ENCODE measurements at places on chromosomes 1 and 21.

GRCh38 chr1:86503406-86504136 lies 34.8 kb downstream of the CLCA1 start:
- no peak for DNase-seq

DNA sequence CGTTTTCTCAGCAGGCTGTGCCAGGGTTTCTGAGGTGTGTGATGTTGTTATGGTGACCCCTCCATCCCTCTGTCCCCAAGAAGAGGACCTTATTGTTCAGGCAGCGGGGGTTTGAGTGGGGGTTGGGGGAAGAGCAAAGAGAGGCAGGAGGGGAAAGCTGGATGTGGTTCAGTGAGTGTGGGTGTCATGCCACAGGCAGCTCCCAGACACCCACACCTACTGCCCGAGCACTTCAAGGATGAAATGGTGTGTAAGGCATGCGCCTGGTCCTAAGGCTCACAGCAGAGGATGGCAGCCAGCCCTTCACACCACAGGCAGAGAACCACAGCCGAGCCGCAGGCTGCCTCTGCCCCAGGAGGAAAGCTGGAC lies 49.9 kb upstream of the STUM start:
- no peak for DNase-seq

DNA sequence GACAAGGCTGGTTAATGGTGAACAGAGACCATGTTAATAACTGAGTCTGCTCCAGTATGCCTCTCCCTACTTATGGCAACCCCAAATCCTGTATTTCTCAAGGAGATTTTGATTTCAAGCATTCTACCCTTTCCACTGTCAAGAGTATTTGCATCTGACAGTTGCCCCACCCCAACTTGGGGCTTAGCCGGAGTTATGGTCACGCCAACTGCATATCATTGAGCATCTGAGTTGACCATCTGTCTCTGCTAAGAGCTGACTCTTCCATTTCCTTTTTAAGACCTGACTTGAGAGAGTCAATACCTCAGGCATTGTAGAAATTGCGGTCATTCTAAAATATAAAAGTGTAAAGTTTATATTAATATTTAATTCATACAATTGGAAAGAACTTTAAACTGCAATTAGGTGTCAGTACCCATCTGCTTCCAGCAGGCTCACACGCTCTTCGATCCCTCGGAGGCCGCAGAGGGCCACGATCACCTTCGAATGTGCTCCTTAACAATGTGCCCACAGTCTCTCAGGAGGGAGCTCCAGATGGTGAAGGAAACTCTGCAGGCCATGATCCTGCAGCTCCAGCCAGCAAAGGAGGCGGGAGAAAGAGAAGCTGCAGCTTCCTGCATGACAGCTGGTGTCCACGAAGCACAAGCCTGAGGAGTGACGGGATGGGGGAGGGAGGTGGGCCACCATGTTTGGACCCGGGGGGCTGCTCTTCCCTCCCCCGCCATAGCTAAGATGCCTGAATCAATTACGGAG lies 409.8 kb downstream of the DISC1 start:
- DNase-seq = no peak

DNA sequence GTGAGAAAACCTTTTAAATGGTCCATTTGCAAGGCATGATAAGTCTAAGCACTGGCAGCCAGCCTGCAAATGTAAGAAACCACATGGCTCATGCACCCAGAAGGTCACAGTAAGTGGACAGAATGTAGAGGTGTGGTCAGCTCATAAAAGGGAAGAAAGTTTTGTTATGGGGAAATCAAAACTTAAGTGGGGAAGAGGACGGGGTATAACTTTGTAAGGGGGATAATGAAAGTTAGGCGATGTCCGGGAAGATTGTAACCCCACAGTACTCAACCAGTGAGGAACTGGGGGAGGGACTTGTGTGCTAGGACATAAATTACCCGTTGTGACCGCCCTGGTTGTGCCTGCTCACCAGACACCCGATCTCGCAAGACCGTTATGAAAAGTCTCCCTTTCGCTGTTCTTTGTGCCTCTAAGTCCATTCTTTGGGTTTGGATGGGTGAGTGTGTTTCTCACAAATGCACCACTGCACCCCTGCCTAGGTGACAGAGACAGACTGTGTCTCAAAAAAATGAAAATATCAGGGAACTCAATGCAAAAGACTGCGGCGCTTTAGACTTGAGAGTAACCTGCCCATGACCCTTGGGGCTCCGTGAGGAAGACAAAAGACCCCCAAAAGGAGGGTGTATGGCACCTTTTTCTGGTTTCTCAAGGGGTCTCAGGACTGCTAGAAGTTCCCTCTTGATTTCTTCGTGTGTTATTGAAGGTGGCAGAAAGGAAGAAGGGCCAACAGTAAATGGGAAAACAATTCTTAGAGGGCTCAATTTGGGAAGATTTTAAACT lies 28.6 kb upstream of the ZNF496 start:
- DNase-seq = no peak

DNA sequence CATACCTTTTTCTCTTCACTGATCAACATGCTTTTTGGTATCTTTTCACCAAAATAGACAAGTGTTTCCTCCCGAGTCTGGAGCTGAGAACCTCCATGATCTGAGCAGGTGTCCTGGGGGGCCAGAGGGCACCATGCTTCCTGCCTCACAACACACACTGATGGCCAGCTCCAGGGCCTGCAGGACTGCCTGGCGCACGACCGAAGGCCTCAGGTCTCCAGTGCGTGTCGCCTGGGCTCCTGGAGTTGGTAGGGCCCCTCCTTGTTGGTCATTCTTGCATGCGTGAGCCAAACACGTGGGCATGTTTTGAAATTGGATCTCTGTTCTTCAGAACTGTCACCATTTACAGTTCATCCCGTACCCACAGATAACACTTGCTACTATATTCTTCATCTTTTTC lies 64.4 kb downstream of the SLC37A1 start:
- no peak for DNase-seq

DNA sequence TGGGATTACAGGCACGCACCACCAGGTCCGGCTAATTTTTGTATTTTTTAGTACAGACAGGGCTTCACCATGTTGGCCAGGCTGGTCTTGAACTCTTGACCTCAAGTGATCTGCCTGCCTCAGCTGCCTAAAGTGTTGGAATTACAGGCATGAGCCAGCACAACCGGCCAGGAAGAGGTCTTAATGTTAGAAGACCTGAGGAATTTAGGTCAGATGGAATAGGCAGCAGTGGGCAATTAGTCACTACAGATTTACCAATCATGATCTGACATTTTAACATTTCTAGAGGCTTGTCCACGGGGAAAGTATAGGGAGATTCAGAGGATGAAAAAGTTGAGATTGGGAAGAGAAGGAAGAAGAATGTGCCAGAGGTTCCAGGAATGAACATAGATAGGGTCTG lies 8.9 kb upstream of the APP start:
- DNase-seq = no peak

DNA sequence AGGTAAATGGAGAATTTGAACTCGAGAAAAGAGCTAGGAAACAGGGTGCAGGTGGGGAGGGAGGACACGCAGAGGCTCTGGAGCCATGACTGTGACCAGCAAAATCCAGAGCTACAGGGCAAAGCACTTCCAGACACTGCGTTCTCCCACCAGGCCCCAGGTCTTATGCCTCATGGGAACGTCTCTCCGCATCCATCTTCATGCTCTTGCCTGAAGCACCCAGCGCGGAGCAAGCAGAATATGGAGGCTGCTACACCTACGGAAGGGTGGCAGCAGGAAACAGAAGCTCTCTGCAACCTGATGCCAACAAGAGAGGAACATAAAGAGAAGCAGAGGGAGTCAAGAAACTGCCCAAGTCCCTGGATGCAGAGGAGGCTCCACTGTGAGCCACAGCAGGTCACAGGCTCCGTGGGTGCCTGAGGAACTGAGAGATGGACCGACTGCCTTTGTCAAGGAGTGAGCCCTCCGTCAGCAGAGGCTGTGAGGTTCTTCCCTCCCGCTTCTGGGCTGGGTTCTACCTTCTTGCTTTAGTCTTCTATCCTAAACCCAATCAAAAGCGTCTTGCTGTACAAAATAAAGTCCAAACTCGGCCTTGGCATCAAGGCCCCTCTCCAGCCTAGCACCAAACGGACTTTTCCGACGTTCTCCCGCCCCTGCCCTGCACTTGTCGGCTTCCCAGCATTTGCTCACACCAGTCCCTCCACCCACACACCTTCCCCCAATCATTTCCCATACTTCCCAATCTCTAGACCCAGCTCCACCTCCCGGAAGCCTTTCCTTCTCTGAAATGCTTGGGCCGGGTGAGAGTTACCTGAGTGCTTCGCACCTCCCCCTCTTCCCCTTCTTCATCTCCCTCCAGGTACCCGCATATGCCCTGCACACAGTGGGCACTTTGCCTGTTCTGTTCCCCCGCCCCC lies 930 bp downstream of the DHCR24 start:
- DNase-seq = no peak

GRCh38 chr1:58818976-58819375 lies 35.1 kb upstream of the JUN start:
- DNase-seq = no peak

GRCh38 chr1:6126028-6126427 lies 54.1 kb downstream of the CHD5 start:
- DNase-seq = no peak

GRCh38 chr21:33255404-33255803 lies 10.8 kb upstream of the IL10RB start:
- no peak for DNase-seq

- no peak for DNase-seq
These were observed 163.0 kb downstream of the ADGRL4 start for GRCh38 chr1:78843546-78843945.

DNA sequence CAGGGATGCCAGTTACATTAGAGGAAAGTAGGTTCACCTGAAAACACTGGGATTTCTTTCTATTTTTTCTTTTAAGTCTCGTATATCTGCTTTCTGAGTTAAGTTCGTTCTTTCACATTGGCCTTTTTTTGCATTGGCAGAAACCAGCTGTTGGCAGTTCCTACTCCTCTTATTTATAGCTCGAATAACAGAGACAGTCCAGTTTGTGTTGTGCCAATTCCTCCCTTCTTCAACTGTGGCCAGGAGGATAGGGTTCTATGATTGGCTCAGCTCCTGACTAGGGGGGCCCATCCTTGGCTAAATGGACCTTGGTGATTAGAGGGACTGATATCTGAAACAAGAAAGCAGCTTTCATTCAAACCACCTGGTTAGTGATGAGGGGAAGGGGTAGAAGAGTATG lies 115.8 kb downstream of the RPS6KC1 start:
- no peak for DNase-seq

DNA sequence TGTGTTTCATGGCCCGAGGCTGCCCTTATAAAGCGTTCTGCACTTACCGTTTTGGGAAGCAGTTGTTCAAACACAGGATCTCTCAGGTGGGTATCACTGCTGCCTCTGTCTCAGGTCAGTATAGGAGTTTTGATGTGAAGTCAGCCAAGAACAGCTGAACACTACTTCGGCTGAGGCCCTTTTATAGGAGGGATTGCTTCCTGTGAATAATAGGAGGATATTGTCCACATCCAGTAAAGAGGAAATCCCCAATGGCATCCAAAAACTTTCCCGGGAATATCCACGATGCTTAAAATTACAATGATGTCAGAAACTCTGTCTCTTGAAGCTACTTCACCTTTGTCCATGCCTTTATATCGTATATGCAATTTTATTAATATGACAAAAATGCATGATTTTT lies at the start of gene SELE:
TSS of gene SELE (minus strand) at position 156 of the 400 bp plus-strand sequence. CDS start 467 bp downstream, outside the sequence.
- DNase-seq = no peak

- DNase-seq = no peak
These were observed 5.1 kb downstream of the ZNF362 start for GRCh38 chr1:33261344-33261743.

DNA sequence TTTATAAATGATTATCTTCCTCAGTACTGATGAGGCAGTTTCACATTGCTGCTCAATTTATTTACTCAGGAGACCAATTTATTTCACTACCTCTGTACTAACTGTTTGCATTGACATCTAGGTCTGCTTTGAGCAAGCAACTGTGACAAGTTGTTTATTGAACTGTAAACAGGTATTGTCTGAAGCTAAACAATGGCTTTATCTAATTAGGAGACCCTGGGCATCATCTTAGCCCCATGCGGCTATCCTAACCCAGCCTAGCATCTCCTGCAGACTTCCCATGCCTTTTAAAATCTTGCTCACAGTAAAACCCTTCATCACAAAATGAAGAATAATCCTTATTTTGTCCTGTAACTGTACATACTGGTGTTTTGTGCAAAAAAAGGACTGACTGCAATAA lies 348.2 kb downstream of the RWDD3 start:
- no peak for DNase-seq

DNA sequence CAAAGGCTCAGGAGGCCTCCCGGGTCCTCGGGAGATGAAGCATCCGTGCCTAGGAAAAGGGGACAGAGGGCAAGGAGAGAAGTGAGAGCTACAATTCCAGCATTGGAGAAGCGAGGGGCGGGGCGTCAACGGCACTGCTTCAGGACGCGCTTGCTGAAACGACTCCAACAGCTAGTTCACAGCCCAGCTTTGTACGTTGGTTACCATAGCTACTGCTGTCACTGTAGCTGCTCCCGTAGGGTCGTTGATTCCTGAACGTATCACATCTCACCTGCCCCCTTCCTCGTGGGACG lies 63.1 kb downstream of the TOR1AIP2 start:
- DNase-seq = no peak

GRCh38 chr21:18318156-18318555 lies 73.5 kb downstream of the CHODL start:
- DNase-seq = no peak

- no peak for DNase-seq
These were observed 44.8 kb upstream of the PRDX6 start for GRCh38 chr1:173432331-173432730.

DNA sequence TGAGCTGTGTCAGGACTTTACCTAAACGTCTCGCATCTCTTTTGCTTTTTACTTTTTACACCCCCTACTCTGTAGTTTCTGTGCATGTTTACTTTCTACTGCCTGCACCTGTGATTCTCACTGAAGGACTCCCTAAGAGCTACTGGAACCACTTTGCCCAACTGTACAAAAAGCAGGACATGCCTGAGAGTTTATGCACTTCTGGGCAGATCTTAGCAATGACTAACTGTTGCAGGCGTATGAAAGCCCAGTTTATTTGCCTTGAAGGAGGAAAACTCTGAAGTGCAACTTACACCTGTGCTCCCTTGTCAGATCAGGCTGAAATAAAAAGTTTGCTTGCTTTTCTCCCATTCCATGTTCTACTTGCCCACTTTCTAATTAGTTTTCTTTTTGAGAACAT lies 467.0 kb upstream of the USP24 start:
- no peak for DNase-seq

Measured in esophagus squamous epithelium (tissue), 5 donors.